ENCODE measurements at places on chromosomes 5 and 9. TPM values are rescaled to one million over a fixed set of nuclear protein-coding genes. Genes with fewer than 3 reads are reported as not detected.

- DNase-seq = peak; percentile 75
Observed at GRCh38 chr9:17531642-17532254, 47.1 kb upstream of the SH3GL2 start.

Gene ARID3C
- total RNA-seq = not detected

DNA sequence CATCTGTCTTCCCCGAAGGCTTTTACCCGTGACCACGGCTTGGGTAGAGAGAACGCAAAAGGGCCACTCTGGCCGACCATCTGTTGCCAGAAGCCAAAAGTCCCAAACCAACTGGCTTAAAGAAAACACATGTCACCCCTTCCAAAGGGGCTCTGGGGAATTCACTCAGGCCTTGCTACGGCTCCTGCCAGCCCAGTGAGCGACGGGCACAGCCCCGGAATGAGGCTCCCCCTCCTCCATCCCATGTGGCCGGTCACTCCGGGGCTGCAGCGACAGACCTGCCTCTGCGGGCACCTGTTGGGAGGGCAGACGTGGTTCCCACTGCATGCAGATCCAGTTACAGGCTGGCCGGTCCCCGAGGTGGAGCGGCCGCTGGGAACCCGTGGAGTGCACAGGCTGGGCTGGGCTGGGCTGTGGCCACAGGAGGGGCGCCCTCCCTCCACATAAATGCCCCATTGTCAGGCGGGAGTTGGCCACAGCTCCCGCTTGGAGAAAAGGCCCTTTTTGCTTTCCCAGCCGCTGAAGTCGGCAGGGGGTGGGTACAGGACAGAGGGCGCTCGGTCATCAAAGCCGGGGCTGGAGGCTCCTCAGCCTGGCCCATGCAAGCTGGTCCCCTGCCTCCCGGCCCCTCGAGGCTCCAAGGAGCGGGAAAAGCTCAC, 19.9 kb downstream of the NOTCH1 start:
- no peak for DNase-seq

GRCh38 chr5:94345257-94345656, 273.1 kb downstream of the KIAA0825 start:
- DNase-seq = no peak

DNA sequence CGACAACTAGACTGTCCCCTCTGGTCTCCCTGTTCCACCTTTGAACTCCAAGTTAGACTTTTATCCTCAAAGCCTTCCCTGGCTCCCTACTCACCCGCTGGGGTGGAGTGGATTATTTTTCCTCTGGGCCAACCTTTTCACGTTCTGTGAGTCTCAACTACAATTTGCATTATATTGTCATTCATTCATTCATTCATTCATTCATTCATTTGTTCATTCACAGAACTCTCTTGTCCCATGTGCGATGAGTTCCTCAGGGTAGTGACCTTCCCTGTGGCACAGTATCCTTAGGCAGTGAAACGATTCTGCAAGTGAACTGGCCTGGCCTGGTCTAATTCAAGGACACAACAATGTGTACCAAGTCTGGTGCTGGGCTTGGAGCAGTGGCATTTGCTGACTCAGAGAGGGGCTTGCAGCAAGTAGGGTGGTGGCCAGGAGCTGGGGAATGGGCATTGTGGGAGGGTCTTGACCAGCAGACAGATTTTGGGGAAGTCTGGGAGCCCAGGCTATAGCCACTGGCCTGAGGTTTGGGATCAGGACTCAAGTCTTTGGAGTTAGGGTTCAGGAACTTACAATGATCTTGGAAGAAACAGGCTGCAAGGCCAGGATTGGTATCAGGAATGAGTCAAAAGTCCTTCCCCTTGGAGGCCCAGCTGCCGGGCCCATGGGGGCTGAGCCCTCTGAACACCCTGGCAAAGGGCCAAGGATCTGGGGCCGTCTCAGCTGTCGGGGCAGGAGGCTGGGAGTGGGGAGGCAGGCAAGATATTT, 37.2 kb upstream of the COL15A1 start:
- DNase-seq = no peak

GRCh38 chr5:168430296-168430695, 56.0 kb upstream of the RARS1 start:
- no peak for DNase-seq

Gene C5orf34
- 1.6 TPM for total RNA-seq

- DNase-seq = no peak
Observed at GRCh38 chr5:96691503-96692303, 29.5 kb downstream of the CAST start.

GRCh38 chr9:85586684-85587083, 155.1 kb downstream of the AGTPBP1 start:
- no peak for DNase-seq

DNA sequence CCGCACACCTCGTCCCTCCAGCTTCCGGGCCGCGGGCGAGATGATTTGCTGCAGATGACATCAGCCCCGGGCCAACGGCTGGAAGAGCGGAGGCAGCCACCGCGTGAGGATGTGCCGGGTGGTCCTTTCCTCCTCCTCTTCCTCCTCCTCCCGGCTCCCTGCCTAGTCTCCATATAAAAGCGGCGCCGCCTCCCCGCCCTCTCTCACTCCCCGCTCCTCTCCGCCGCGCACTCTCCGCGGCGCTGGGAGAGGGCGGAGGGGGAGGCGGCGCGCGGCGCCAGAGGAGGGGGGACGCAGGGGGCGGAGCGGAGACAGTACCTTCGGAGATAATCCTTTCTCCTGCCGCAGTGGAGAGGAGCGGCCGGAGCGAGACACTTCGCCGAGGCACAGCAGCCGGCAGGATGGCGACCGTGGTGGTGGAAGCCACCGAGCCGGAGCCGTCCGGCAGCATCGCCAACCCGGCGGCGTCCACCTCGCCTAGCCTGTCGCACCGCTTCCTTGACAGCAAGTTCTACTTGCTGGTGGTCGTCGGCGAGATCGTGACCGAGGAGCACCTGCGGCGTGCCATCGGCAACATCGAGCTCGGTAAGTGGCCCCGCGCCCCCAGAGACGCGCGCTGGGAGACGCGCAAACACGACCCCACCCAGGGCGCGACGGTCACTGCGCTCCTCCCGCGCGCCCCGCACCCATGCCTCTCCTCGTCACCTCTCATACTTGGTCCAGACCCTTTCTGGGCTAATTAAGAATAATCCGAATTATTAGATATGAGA, at the start of gene MAP1B:
Gene MAP1B, plus strand, starts transcription at position 345 of the 770 bp plus-strand sequence. Its CDS starts 57 bp downstream, at position 402.
- DNase-seq = no peak

GRCh38 chr9:91187965-91188344, 173.8 kb downstream of the AUH start:
- no peak for DNase-seq

DNA sequence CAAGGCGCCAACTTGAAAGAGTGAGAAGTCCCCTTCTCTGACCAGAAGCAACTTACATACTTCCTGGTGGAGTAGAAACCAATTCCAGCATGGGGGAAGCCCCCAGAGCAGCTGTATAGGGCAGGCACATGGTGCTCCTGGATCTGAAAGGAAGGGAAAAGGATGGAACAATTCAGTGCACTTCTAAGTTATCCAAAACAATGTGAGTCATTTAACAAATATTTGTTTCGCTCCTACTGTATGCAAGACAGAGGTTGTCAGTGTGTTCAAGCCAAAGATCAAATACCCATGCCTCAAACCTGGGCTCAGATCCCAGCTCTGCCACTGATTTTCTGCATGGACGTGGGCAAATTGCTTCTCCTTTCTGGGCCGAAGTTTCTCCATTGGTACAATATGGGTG, 67.1 kb downstream of the LHX2 start:
- DNase-seq = no peak

- no peak for DNase-seq
Observed at GRCh38 chr9:130045725-130046450, 2.9 kb upstream of the FNBP1 start.

- no peak for DNase-seq
Observed at GRCh38 chr9:132997591-132997990, 19.1 kb downstream of the GFI1B start.

DNA sequence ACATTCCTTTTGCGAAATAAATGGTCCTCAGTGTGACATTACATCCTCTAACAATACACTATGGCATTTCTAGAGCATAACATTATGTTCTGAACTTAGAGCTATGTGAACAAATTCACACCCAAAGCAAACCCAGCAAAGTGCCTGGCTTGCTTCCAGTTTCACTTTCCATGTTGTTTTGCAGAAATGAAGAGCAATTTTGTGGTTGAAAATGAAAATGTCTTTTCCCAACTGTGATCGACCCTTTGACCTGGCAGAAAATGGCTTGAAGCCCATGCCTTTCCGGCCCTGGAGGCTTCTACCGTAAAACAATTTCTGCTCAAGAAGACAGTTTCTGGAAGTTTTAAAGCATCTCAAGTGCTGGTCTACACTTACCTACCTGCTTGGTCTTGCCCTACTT, 344.7 kb upstream of the RGMB start:
- DNase-seq = no peak

Gene KCNT1
- 0.17 TPM for total RNA-seq

- DNase-seq = no peak
Observed at GRCh38 chr5:115977988-115978387, 15.7 kb downstream of the LVRN start.
